ENCODE measurements at places on chromosomes 6 and 20.

GRCh38 chr6:6397842-6398241 is 77.4 kb upstream of the F13A1 start:
- DNase-seq = peak; percentile 62

GRCh38 chr20:19427480-19427879 is 215.0 kb downstream of the SLC24A3 start:
- no peak for DNase-seq

DNA sequence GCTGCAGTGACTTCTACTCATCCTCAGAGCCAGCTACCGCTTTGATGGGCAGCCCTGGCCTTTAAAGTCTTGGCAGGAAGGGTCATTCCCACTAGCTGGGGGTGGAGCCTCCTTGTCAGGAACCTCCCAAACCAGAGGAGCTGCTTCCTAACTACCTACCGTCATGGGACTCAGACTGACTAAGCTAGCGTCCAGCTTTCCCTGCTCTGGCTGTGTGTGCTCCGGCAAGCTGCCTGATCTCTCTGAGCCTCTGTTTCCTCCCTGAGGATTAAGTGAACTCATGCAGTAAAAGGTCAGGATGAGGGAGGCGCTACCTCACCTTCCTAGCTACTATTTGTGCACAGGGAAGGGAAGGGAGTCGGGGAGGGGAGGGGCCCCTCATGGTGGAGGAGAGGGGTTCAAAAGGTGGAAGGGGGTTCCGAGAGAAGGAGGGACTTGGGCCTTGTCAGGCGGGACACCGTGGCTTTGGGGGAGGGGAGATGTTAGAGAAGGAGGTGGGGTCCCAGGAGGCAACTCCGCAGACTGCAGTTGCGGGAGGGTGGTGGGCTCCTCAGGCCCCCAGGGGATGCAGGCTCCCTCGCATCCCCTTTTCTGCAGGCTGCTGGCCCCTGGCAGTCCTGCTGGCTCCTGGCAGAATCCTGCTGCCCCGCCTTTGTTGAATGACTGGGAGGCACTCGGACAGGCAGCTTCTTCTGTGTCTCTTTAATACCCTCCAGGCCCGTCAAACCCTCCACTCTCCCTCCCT is 9.8 kb downstream of the DUSP15 start:
- peak; percentile 40 for DNase-seq

- DNase-seq = no peak
These were observed 5.0 kb upstream of the RTF2 start for GRCh38 chr20:56463428-56463827.

- DNase-seq = no peak
These were observed 1.4 kb downstream of the LRFN2 start for GRCh38 chr6:40585651-40586269.

- no peak for DNase-seq
These were observed 138.0 kb upstream of the TBX18 start for GRCh38 chr6:84902354-84902928.

- no peak for DNase-seq
These were observed 117.6 kb downstream of the PERP start for GRCh38 chr6:137989664-137990063.

DNA sequence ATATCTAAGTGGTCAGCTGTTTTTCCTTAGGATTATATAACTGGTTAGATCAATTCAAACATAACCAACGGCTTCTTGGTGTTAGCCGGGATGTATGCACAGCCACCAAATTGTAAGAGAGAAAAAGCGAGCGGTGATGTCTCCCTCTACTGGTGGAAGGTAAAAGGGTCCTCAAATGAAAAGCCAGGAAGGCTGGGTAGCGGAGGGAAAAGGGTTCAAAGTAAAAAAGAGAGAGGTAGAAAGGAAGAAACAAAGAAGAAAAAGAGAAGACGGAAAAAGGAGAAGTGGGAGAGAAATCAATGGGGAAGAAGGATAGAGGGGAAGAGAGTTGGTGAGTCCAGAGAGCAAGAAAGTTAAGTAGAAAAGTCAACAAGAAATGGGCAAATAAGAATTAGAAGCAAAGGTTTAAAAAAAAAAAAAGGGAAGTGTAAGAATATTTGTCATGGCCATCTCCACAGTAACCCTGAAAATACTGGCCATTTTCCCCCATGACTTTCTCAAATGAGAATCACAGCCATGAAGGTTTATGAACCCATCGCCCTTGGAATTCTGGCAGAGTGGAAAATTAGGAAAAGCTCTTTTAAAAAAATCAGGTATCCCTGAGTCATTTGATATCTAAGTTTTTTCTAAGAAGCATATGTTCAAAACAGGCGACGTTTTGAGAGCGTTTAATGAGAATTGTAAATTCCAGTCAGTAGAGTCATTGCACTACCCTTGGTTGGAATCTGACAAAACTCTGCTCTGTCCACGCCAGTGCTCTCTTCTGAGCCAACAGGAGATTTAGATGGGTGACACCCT is 155.6 kb upstream of the SNX9 start:
- DNase-seq = peak; percentile 32

- no peak for DNase-seq
These were observed 407.0 kb upstream of the SOX4 start for GRCh38 chr6:21186479-21187055.

DNA sequence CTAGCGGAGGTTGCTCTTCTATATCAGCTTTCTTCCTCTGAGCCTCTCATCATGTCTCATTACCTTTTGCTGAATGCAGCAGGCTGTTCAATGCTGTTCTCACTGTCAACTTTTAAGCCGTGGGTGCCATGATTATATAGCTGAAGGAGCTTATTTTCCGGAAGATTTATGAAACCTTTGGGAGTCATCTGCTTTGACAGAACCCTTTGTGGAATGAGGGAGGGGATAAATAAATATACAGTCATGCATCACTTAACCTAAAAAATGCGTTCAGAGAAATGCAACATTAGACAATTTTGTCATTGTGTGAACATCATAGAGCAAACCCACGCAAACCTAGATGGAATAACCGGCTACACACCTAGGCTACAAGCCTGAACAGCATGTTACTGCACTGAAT is 102.2 kb upstream of the AKAP12 start:
- no peak for DNase-seq

DNA sequence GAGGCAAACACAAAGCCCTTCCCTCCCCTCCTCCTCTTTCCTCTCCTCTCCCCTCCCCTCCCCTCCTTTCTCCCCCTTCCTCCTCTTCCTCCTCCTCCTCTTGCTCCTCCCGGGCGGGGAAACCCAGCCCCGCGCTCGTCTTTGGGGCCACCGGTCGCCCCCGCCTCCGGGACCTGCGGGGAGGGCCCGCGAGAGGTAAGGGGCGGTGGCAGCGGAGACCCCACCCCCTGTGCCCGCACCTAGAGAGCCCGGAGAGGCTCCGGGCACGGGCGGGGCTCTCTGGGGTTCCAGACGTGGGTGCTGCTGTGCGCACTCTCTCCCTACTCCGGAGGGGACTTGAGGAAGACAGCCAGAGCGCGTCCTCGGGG is at the start of gene RIN2:
Gene RIN2 (plus strand): TSS at position 126 of the 368 bp plus-strand sequence. CDS start 131,344 bp downstream, outside the sequence.
- DNase-seq = peak; percentile 79

DNA sequence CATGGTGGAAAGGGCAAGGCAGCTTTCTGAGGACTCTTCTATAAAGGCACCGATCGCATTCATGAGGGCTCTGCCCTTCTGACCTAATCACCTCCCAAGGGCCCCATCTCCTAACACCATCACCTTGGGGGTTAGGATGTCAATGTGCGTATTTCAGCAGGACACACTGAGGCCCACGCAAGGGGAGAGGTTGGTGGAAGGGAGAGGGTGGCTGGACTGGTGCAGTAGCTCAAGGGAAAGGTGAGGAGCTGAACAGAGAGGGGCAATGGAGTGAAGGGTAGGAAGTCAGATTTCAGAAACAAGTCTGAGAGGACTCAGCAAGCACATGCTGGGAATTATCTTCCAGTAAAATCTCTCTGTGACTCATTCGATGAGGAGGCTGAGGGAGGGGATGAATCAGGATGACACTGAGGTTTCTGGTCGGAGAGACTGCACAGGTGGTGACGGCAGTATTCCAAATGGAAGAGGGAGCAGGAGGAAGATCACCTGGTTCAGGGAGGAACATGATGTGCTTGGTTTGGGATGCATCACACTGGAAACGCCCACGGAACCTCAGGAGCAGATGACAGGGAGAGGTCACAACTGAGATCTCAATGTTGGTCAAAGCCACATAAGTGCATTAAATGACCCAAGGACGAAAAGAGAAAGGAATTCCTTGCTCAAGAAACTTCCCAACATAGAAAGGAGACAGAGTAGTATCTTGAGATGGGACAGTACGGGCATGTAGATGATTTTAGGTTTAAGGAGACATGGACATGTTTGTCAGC is 67.1 kb downstream of the TFAP2A start:
- peak; percentile 99 for DNase-seq

GRCh38 chr6:57033228-57033627 is 13.3 kb upstream of the KIAA1586 start:
- DNase-seq = no peak

DNA sequence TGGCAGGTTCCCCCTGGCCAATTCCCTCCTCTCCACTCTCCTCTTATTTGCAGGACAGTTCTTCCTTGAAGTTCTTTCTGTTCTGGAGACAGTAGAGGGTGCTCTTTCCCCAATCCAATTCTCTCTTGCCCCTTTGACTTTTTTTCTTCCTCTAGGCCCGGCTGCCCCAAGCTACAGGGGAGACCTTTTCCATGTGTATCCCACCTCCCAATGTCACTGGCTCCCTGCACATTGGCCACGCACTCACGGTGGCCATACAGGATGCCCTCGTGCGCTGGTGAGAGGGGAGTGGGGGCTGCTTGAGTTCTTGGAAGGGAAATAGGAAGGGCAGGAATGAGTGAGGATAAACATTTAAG is 1.5 kb downstream of the VARS2 start:
- peak; percentile 49 for DNase-seq

DNA sequence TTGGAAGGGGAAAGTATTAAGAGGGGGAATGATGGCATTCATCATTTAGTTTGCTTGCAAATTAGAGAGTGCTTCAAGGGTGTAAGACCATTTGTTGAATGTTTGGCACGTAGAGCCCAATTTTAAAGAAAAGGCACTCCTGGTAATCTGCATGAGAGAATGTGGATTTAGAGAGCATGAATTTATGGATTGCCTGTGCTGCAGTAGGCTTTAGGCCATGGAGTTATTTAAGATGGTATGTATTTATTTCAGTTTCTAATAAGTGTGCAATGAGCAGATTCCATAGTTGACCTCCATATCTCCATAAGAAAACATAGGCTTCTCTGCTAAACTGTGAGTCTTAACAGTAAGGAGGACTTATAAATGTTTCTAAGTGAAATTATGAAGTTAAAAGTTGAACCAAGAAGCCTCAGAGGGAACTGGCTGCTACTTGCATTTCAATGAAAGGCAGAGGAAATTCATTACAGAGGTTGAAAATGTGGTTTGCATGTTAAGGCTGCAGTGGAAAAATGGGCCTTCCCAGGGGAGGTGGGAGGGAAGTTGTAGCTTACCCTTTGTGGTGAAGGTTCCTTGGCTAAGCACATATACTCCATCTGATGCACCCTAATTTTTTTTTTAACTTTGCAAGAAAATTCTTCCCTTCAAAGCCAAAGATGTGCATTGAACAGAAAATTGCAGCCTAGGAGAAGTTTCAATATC is 134.2 kb downstream of the CARMIL1 start:
- DNase-seq = no peak

GRCh38 chr6:161228921-161229591 is 44.8 kb downstream of the AGPAT4 start:
- DNase-seq = peak; percentile 62

DNA sequence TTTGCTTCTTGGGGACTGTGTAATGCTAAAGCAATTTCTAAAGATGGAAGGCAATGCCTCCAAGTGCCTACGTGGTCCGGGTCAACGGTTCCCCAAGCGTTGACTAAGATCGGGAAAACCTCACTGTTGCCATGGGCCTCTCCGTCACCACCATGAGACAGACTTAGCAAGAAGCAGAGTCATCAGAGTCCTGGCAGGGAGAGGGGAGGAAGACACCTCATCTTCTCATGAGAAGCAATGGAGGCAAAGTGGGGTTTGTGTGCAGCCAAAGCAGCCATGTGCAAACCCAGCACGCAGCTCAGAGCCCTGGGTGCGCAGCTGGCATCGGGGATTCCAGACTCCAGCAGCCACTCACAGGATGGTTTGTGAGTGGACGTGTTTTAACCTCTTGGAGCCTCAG is 111.4 kb downstream of the SYNDIG1 start:
- no peak for DNase-seq

- DNase-seq = no peak
These were observed 16.7 kb downstream of the FARS2 start for GRCh38 chr6:5278047-5278446.

GRCh38 chr6:91392951-91393350 is 806.1 kb upstream of the MAP3K7 start:
- DNase-seq = no peak

DNA sequence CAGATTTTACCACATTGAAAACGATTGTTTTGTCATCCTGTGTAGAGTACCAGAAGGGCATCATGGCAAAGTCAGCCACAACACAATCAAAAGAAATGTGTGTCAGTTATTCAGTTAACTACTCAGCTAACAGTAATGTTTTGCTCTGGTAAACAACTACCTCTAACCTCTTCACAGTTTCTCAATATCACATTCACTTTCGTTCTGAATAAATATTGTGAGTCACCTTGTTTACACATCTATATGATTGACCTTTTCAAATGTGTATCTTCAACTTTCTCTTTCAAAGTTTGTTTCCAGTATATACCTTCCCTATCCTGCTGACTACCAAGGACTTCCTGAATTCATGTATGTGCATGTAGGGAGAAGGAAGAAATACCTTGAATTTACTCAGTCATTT is 216.6 kb upstream of the UFL1 start:
- DNase-seq = no peak

DNA sequence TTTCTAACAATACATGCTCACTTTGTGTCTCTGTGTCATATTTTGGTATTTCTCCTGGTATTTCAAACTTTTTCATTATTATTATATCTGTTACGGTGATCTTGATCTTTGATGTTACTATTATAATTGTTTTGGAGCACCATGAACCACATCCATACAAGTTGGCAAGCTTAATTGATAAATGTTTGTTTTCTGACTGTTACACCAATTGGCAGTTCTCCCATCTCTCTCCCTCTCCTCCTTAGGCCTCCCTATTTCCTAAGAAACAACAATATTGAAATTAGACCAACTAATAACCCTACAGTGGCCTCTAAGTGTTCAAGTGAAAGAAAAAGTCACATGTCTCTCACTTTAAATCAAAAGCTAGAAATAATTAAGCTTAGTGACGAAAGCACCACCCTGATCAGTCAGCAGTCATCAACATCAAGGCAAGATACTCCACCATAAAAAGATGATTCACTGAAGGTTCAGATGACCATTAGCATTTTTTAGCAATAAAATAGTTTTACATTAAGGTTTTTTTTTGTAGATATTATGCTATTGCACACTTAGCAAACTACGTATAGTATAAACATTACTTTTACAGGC is 61.5 kb downstream of the IBTK start:
- DNase-seq = no peak

DNA sequence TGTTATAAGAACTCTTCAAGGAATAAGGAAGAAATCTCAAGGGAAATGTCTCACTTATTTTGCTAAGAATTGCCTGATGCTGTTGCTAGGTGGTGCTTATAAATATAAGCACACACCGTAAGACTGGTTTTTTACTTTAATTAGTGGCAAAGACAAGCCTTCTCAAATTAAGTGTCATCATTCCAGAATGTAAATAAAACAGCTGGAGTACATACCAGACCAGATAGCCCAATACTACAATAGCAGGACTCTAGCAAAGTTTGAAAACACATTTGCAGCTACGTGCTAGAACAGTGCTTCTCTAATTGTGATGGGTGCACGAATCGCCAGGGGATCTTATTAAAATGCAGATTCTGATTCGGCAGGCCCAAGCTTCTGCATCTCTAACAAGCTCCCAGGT is 6.8 kb downstream of the CNKSR3 start:
- DNase-seq = no peak

All from mammary epithelial cell (primary cell).